ENCODE measurements at places on chromosomes 4 and X.

GRCh38 chrX:73262991-73263390, 48.3 kb upstream of the NAP1L2 start:
- DNase-seq: no peak

GRCh38 chr4:152290366-152290921, 245.4 kb downstream of the FBXW7 start:
- DNase-seq: no peak

GRCh38 chr4:80295336-80295735, 28.9 kb downstream of the FGF5 start:
- DNase-seq: no peak

GRCh38 chr4:127791391-127791790, 9.3 kb downstream of the HSPA4L start:
- DNase-seq: no peak

DNA sequence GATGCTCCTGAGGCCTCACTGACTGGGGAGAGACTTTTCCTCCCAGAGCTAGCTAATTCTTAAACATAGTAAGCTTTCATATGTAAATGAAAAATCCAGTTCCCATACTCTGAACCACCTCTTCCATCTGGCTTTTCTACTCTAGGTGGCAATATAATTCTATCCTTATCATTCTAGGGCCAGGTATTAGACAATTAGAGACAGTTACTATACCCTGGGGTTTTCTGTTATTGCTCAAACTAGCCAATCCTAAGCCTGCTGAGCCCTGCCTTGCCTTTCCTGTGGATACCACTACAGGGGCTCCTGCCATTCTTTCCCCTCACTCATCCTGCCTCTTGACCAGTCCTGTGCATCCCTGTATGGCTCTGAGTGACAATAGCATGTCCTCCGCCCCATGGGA, 552.0 kb downstream of the STIM2 start:
- DNase-seq: no peak

DNA sequence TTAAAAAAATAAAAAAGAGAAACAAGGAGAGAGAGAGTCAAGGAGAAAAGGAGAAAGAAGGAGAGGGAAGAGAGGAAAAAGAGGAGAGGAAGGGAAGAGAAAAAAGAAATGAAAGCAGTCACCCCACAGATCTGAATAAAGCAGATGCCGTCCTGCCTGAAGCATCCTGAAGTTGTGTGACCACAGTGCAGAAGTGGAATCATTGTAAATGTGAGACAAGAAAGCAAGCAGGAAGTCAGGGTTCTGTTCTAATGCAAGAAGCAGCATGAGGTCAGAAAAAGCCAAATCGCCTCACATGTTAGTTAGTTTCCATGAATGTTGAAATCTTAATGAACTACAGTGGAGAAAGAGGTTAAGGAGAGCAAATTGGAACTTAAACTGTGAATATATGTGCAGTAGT, 692.5 kb downstream of the CENPC start:
- DNase-seq: no peak

GRCh38 chr4:8907596-8908205, 36.1 kb upstream of the HMX1 start:
- no peak for DNase-seq

GRCh38 chr4:3374011-3374645, 67.6 kb upstream of the HGFAC start:
- no peak for DNase-seq

GRCh38 chrX:136867096-136867491, 13.4 kb downstream of the RBMX start:
- no peak for DNase-seq
